ENCODE measurements at places on chromosomes 3 and 15. TPM values are rescaled to one million over a fixed set of nuclear protein-coding genes. Genes with fewer than 3 reads are reported as not detected.

Gene ZBTB11
- polyA plus RNA-seq, result 6.7 TPM

Gene FOXB1
- not detected for polyA plus RNA-seq

Gene GPR156
- 0.10 TPM for polyA plus RNA-seq

Gene C3orf20
- polyA plus RNA-seq, result not detected

Gene GRAMD1C
- polyA plus RNA-seq, result 5.9 TPM

Measured in esophagus (tissue), 2 donors.